GM12892 (cell line): ENCODE measurements at places on chromosomes 7 and 10.
A peak's percentile ranks its signal among the peaks of the same experiment; 100 is the strongest.

- DNase-seq: no peak
These were observed 58.4 kb downstream of the ZNF22 start for GRCh38 chr10:45058992-45059561.

DNA sequence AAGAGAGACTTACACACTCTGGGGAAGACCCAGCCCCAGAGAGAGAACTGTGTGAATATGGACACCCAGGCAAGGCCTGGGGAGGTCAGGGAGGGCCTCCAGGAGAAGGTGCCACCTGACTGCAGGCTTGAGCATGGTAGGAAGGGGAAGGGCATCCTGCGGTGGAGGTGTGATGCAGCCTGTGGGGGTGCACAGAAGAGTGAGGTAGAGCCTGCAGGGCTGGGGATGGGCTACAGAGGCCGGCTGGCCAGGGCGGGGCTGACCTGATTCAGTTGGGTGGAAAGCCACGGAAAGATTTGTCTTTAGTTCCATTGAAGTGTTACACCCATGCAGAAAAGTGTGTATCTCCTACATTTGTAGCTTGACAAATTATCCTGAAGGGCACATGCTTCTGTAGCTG lies 47.6 kb downstream of the ZMIZ1 start:
- DNase-seq: no peak

GRCh38 chr7:129163875-129164544 lies 19.5 kb downstream of the TSPAN33 start:
- no peak for DNase-seq

DNA sequence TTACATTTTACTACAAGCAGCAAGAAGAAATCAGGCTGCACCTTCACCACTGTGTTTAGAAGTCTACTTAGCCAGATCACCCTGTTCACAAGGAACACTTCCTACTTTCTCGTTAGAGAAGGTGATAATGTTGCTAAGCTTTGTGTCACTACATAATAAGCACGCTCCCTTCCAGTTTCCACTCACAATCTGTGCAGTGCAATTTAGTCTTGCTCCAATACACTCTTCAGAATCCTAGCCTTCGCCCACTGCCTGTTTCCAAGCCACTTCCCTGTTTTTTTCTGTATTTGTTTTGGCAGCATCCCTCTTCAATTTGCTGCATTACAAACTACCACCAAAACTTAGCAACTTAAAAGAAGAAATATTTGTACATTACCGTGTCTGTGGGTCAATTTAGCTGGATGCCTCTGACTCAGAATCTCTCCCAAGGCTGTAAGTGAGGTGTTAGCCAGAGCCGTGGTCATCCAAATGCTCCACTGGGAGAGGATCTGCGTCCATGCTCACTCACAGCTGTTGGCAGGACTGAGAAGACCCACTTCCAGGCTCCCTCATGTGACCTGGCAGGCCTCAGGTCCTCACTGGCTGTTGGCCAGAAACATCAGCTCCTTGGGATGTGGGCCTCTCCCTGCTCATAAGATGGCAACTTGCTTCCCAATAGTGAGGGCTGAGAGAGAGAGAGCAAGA lies 110.4 kb downstream of the PON1 start:
- DNase-seq: no peak

GRCh38 chr7:101468546-101469275 lies 106.0 kb downstream of the COL26A1 start:
- no peak for DNase-seq

DNA sequence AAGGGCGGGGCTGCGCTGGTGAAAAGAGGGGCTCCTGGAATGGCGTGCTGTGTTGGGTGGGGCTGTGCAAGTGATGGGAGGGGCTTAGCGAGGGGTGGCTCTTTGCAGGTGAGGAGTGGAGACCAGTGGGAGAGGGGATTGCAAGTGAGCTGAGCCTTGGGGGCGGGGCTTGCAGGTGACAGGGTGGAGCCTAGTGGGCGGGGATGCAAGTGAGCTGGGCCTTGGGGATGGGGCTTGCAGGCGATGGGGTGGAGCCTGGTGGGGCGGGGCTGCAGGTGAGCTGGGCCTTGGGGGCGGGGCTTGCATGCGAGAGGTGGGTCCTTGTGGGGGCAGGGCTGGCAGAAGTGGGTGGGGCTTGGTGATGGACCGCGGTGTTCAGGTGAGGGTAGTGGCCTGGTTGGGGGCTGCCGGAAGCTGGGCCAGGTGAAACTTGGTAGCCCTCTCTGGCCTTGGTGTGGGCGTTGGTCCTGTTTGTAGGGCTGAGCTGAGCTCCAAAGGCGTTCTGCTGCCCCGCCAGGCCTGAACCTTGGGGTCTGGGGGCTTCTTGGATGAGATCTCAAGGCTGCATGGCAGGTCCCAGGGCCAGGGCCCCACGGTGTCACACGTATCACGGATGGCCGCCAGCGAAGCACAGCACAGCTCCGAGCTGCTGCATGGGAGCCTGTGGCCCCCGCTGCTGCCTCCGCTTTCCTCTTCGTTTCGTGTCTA lies 743 bp upstream of the PITRM1 start:
- DNase-seq: peak; percentile 70

DNA sequence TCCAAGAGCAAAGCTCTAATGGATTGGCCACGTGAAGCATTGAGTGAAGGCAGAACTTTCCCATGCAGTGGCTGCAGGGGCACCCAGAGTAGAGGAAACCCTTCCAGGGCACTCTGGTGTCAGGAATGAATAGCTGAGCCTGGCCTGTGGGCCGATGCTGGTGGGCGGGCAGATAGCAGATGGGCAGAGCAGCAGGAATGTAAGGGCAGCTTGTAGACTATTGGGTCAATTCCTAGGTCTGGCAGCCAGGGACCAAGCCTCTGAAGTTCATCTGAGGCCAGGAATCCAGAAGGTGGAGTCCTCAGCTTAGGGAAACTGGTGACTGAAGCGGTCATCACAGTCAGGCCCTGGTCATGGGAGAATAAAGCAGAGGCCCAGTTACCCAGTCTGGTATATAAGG lies 115.4 kb downstream of the TMEM178B start:
- DNase-seq: no peak

- DNase-seq: no peak
These were observed 62.0 kb downstream of the AKR1D1 start for GRCh38 chr7:138138244-138138643.

- no peak for DNase-seq
These were observed 550 bp upstream of the PLAU start for GRCh38 chr10:73910401-73910763.

DNA sequence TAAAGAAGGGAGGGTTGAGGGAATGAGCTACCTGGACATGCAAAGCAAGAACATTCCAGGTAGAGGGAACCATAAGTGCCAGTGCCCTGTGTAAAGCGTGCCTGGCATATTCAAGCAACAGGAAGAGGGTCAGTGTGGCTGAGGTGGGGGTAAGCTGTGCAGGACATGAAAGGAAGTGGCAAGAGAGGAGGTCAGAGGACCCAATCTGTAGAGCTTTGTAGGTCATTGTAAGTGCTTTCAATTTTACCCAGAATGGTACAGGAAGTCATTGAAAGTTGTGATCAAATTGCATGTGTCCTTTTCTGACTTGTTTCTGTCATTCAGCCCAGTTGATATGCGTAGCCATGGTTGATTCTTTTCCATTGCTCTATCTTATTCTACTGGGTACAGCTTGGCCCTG lies 156.6 kb downstream of the NOC3L start:
- DNase-seq: no peak

DNA sequence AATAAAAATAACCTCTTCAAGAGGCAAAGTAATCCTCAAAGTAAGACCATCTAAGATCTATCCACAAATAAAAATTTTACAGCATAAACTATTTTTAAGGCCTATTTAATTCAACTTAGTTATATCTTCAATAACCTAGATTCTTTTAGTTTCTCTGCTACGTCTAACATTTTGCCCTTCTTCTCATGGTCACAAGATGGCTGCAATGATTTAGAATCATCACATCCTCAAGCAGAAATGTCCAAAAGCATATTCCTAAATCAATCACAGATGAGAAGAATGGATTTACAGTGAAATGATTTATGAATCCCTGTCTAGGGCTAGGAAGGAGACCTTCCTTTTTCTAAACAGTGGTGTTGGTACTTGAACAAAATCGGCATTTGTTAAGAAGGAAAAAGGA lies 304.7 kb downstream of the ARHGAP12 start:
- no peak for DNase-seq

- DNase-seq: no peak
These were observed 66.1 kb downstream of the RBM33 start for GRCh38 chr7:155710530-155710929.

- no peak for DNase-seq
These were observed 18.5 kb upstream of the NPFFR1 start for GRCh38 chr10:70302292-70302691.

GRCh38 chr7:93231259-93231658 lies 907 bp upstream of the VPS50 start:
- DNase-seq: no peak

- no peak for DNase-seq
These were observed 259.8 kb upstream of the KLF14 start for GRCh38 chr7:130993671-130994365.

GRCh38 chr10:91201213-91201996 lies 19.1 kb upstream of the PCGF5 start:
- DNase-seq: no peak

DNA sequence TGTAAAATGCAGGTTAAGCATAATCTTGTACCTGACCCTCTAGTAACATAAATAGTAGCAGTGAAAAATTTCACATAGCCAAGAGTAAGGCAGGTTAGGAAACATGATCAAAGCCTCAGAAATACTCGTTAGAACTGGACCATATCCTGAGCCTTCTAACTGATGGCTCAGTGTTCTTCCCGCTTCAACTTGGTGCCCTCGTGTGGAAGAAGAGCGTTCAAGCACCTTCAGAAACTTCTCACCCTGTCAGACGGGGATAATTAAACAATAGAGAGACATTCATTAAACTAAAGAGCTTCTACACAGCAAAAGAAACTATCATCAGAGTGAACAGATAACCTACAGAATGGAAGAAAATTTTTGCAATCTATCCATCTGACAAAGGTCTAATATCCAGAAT lies 124.5 kb downstream of the MYOF start:
- no peak for DNase-seq

DNA sequence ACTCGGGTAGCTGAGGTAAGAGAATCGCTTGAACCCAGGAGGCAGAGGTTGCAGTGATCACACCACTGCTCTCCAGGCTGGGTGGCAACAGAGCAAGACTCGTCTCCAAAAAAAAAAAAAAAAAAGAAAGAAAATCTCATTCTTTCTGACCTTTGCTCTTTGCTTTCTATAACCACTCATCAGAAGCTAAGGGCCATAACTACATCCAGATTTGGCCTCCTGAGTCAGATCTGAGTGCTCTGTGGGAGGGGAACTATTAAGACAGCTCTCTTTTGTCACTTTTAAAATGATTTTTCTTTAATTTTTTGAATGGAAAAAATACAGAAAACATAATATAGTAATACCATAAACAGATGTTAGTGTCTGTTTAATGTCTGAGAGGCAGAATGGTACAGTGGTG lies 210.1 kb downstream of the KIAA1217 start:
- no peak for DNase-seq

DNA sequence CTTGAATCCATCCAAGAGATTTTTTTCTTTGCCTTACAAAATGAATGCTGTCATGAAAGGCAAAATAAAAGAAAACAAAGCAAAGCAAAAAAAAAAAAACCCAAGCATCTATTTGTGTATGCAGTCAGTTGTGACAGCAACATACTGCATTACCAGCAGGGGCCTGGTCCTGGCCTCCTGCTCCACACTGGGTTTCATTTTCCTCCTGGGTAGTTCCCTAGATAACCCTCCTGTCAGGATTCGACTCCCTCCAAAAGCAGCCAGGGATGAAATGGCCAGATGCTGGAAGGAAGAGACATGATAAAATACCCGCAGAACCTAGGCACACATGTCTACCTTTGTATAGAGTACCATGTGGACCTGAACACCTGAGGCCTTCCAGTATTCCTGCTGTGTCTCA lies 148.6 kb downstream of the NRCAM start:
- no peak for DNase-seq

GRCh38 chr7:151905353-151905752 lies 28.4 kb upstream of the PRKAG2 start:
- no peak for DNase-seq

- DNase-seq: no peak
These were observed 1.4 kb upstream of the ASNS start for GRCh38 chr7:97873606-97874005.

GRCh38 chr7:83060218-83060617 lies 102.5 kb downstream of the PCLO start:
- DNase-seq: no peak

GRCh38 chr10:17430647-17431355 lies 23.6 kb downstream of the ST8SIA6 start:
- no peak for DNase-seq

- no peak for DNase-seq
These were observed 21.4 kb downstream of the SLC25A13 start for GRCh38 chr7:96300502-96300901.

GRCh38 chr10:132110713-132111112 lies 45.0 kb downstream of the JAKMIP3 start:
- DNase-seq: no peak

DNA sequence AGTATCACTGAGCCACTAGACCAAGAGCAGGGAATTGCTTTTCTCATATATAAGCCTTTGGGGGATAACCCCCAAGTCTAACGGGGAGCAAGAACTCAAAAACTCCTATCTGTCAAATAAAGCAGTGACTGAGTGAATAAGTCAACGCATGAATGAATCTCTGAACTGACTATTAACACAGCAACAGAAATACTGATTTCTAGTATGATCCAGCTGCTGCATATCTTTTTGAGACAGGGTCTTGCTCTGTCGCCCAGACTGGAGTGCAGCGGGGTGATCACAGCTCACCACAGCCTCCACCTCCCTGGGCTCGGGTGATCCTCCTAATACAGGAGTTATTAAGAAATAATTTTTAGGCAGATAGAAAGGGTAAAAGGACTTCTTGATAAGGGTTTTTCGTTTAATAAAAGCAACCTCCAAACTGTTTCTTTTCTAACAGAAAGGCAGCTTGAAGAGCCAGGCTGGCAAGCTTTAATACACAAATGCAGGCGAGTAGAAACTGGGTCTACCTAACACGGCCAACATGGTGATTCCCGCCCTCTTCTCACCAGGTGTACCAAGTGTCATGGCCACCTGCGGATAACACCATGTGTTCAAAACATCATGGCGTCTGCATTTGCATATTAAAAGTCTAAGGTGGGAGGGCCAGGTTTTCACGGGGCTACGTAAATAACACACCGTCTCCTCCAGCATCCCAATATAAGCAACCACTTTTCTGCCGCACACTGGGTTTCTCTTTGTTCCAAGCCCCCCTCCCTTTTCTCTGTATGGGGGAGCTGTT lies 631.9 kb downstream of the PARD3 start:
- no peak for DNase-seq

DNA sequence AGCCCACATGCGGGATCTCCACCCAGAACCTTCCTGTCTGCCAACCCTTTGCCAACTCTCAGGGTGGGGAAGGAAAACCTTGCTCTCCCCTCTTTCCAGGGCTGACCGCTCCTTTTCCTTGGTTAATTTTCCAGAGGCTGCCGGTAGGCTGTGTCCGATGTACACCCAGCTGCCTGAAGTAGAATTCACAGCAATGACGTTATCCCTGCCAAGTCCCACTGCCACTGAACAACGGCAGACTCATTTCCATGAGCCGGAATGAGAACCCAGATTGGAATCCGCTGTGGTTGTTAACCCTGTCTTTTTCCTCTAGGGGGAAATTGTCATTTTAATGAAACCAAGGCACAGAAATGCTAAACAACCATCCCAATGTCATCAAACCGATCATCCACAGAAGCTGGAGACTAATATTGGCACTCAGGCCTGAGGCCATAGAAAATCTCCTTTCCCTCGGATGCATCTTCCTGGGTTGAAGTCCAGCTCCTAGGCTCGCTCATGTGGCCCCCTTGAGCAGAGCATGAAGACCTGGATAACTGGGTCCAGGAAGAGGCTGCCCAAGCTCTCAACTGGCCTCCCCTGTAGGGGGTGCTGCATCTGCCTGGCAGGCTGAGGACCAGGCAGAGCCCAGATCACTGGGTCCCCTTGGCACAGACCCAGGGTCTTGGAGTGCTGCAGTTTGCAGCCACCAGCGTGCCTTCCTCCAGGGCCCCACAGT lies 30.4 kb downstream of the KLRG2 start:
- DNase-seq: no peak
